ENCODE measurements at places on chromosomes 3 and 15. TPM values are rescaled to one million over a fixed set of nuclear protein-coding genes. Genes with fewer than 3 reads are reported as not detected.

PLAAT1 gene
- total RNA-seq: 0.96 TPM

RPL39L gene
- 5.4 TPM for total RNA-seq

HRH1 gene
- 10.5 TPM for total RNA-seq

ACTC1 gene
- total RNA-seq: 29.7 TPM

SLC7A14 gene
- not detected for total RNA-seq

ADAMTS17 gene
- 10.6 TPM for total RNA-seq

FGD5 gene
- 23.2 TPM for total RNA-seq

GOLGA8O gene
- total RNA-seq: 4.5 TPM

TGM5 gene
- 0.91 TPM for total RNA-seq

TPRG1 gene
- 6.2 TPM for total RNA-seq

SPSB4 gene
- 0.47 TPM for total RNA-seq

DNA sequence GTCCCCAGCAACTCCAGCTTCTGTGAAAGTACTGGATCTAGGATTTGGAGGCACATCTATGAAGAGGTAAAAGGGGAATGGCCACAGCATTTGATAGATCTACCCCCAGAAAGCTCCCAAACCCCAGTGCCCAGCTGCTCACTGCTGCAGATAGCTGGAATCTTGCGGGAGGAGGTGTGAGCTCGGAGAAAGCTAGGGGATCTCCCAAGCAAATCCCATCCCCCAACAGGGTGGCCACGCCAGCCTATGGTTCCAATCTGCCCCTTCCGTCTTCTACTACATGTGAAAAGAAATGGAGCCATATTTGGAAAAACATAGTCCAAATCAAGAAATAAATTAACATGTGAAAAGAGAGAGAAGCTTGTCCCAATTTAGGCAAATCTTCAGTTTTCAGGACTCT lies 42.0 kb downstream of the SEMA5B start:
- no peak for DNase-seq

- no peak for DNase-seq
Measured at GRCh38 chr3:112582244-112582874, 20.5 kb downstream of the SLC35A5 start.

- DNase-seq: no peak
Measured at GRCh38 chr3:17023006-17023664, 138.4 kb downstream of the PLCL2 start.

DNA sequence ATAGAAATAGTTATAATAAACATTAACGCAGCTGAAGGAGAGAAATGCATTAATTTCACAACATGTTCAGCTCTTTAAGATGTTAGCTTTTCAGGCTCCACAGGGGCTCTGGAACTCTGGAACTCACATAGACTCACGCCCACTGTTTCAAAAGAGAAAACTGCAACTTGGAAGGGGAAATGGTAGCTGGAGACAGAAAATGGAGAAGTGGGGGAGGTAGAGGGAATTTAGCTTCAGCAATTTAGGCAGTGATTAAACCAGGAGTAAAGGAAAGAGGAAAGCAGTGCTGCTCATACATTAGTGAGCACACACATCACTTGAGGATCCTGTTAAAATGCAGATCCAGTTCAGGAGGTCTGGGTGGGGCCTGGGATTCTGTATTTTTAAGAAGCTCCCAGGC lies 274.8 kb upstream of the TRIM42 start:
- no peak for DNase-seq

- DNase-seq: no peak
Measured at GRCh38 chr3:101803173-101803782, 24.3 kb downstream of the NXPE3 start.

GRCh38 chr3:66406163-66406562 lies 94.7 kb downstream of the LRIG1 start:
- no peak for DNase-seq

DNA sequence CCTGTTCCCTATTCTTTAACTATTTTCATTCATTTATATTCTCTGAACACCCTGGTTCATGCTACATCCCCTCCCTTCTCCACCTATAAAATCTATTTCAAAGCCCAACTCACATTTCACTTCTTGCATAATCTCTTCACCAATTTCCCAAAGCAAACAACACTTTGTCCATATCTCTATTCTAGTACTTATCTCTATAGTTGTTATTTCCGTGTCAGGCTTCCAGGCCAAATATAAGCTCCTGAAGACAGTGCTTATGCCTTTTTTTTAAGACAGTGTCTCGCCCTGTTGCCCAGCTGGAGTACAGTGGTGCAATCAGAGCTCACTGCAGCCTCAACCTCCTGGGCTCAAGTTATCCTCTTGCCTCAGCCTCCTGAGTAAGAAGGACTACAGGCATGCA lies 43.6 kb downstream of the DNAH12 start:
- DNase-seq: no peak

- no peak for DNase-seq
Measured at GRCh38 chr3:181712553-181713279, 991 bp downstream of the SOX2 start.

DNA sequence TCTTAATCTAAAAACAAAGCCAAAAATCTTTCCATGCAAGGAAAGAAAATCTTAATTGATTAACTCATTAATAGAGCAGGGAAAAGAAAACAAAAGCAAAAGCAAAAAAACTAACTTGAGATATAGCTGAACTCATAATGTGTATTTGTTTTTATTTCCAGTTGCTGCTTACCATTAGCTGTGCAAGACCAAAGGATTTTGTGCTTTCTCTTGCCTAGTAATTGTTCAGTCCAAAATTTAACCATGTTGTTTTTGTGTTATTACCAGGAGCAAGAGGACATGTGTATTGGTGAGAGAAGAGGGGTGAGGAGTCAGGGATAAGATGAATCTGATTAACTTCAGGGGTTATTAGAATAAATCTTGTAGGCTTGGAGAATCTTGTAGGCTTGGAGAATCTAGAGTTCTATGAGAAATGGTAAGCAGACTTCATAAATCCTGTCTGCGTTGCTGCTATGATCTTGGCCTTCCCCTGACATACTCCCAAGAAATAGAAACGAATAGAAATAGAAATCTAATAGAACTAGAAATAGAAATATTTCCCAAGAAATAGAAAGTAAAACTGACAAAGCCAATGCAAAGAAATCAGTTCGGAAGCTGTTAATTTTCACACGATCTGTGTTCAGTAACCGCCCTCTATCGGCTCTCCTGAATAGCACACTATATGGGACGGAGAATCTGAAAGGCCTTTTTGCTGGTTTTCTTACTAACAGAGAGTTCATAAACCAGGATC lies 72.6 kb upstream of the TNFSF10 start:
- DNase-seq: no peak

- no peak for DNase-seq
Measured at GRCh38 chr3:4207672-4208071, 95.5 kb upstream of the SETMAR start.

DNA sequence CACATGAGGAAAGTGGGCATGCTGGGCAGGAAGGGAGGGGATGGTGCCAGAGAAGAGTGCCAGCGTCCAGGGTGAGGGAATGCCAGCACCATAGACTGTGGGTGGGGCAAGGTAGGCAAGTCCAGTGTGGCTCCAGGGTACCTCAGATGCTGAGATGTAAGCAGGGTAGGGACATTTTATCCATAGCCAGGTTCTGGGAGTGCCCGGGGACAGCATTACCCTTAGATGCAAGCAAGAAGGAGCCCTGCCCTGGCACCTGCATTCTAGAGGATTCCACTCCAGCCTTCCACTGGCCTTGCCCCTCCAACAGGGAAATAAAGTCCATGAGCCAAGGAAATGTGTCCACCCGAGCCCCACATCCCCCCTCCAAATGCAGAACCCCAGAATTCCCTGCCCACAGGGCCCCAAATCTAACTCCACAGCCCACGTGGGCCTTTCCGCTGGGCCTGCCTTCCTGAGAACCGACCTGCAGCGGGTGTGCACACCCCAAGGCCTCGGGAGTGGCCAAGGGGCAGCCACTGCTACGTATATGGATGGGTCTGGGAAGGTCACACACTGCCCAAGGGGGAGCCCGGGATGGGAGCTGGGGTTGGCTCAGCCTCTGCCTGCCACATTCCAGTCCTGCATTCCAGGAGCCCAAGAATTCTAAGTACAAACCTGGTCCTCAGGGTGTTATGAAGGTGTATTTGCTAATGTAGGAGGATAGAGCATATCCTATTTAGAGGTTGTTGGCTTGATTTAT lies 20.3 kb upstream of the CYP11A1 start:
- no peak for DNase-seq

- no peak for DNase-seq
Measured at GRCh38 chr15:90929246-90930019, 2.9 kb downstream of the HDDC3 start.

DNA sequence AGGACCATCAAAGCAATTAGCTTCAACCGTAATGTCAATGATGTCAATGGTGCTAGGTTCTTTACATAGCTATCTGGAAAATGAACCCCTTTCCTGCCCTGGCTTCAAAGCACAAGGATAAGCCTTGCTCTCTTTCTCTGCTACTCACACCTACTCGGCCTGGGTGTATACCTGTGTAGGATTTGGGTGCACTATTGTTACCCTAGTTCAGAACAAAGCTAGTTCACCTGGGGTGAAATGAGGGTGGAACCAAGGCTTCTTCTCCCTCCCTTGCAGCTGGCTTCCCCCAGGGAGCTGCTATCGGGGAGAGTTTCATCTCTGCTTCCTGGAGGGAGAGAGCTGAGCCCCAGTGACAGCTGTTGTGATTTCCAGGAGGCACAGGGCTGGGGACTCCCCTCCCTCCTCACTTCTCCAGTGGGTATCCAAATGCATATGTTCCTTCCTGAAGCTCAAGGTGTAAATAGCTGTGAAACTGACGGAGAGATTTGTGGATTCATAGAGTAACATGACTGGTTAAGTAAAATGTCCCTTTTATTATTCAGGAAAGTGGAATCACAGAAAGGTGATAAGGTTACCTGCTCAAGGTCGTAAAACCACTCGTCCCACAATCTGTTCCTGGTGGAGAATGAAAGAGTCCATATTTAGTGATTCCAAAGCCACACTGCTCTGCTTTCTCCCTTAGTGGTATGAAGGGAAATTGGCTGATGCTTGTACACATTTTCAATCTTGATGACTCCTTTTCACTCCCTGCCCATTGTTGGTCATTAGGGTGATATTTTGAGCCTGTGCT lies 11.8 kb upstream of the C3orf70 start:
- DNase-seq: no peak

DNA sequence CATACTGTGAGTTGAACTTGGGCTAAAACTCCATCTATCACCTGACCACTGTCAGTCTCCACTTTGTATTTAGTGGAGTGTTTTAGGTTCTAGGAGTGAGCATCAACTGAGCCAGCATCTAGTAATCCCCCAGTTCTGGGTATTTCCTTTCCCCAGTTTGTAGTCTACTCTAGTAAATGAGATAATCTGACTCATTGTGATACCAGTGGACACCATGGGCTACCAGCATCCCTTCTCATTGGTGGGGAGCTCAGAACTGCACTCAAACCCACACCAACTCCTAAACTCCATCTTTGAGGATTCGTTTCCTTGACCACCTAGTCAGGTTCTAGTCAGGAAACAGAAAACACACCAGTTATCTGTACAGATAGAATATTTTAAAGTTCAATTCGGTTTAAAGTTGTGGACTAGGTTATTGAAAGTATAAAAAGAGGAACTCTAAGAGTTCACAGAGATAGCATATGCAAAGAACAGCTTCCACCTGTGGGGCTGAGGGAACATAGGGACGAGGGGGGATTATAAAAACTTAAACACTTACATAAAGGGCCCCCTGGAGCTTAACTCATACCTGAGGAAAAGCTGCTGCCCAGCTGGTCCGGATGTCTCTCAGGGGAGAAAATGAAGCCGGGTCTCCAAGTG lies 36.0 kb downstream of the LEO1 start:
- DNase-seq: no peak

Data from ureter (tissue), 1 donor.